ENCODE measurements at places on chromosomes 5 and 9.

DNA sequence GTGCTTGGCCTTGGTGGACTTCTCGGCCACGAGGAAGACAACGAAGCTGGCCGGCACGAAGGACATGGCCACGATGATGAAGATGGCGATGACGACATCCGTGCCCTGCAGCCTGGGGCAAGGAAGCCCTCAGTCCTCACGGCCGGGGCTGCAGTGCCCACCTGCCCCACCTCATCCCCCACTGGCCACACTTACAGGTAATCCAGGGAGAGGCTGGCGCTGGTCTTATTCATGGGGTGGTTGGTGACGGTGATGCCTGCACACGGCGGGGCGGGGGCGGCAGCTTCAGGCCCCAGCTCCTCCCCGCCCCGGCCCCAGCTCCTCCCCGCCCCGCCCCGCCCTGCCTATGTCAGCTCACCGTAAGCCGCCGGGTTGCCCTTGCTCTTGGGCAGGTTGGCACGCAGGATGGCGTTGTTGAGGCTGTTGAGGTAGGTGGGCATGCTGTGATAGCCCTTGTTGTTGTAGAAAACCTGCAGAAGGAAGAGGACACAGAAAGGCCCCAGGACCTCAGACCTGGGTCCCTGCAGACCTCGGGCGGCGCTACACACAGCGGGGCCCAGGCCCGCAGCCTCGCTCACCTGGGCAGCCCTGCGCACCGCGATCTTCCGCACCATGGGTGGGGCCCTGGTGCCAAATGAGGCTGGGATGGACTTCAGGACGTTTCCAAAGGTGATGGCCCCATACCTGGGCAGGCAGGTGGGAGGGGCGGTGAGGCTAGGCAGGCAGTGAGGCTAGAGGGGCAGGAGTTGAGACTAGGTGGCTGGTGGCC, 15.7 kb upstream of the CLIC3 start:
- DNase-seq = no peak

DNA sequence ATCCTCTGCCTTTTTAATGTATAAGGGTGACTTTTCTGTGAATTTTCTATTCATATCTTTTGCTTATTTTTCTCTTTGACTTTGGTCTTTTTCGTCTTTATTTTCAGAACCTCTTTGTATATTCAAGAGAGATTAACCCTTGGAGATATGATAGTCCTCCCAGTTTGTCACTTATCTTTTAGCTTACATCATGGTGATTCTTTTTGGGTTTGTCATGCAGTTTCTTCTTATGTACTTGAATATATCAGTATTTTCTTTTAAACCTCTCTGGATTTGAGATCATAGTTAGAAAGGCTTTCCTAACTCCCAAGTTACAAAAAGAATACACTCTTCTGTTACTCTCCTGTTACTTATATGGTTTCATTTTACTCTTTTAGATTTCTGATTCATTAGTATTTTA, 27.5 kb upstream of the GPR21 start:
- no peak for DNase-seq

DNA sequence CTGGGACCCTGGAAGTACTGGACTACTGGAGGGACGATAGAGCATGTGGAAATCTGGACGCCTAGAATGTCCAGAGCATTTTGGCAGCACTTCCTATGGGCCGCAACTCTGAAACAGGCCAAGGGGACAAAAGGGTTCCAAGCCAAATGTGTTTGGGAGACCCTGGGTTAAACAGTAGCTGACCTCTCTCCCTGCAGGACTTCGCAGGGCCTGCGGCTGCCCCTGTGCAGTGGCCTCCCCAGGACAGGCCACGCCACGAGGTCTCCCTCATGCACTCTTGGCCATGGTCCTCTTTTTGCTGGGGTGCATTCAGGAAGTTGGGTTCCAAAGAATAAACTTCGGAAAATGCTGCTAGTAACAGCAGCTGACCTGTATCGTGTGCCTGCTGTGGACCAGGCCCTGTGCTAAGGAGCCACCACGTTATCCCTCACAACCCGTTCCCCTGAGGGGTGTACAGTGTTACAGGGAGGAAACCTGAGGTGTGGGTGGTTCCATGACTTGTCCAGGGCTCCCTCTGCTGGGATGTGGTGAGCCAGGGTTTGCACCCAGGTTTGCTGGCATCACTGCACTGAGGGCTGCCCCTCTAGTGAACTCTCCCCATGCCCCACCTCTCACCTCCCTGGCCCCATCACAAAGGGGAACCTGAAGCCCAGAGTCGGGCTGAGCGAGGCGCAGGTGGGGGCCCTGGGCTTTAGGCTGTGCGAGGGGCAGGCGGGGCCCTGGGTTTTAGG, 79.4 kb downstream of the AMBP start:
- DNase-seq = no peak

- no peak for DNase-seq
Observed at GRCh38 chr9:95495961-95496360, 20.8 kb downstream of the PTCH1 start.

DNA sequence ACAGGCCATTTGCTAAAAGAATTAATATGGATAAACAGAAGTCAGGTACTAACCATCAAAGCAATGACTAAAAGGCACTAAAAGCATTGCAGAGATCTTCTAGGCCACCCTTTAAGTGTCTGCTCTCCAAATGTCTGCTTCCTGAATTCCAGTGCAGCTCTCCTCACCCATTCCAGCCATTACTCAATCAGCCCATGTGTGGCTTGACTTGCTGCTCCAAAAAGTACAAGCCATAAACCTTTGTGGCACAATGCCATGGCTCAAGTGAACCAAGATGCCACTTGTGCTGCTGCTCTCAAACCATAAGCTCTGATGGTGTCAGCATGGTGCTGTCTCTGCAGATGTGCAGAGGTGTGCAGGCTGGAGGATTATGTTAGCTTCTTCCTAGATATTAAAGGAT, 290.2 kb upstream of the POU5F2 start:
- DNase-seq = no peak

GRCh38 chr5:134005417-134006061, 764 bp upstream of the VDAC1 start:
- no peak for DNase-seq

All from stimulated activated naive CD8-positive, alpha-beta T cell treated with anti-CD3 and anti-CD28 coated beads, Interleukin-15, amount 100 ng/mL, for 72 hours (primary cell).